ENCODE measurements at places on chromosomes 7 and 10.

DNA sequence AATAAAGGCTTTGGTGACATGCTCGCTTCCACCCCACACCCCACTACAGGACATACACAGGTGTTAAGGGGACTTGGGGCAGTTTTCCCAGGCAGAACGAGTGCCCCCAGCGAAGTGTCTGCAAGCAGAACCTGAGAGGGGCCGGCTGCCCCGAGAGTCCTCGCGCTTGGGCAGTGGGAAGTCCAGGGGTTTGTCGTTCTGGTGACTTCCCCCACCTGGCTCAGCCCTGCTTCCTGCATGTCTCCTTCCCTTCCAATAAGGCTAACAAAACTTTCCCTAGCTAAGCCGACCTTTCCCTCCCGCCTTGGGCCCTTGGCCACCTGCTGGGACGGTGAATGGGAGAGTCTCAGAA lies 916 bp downstream of the VWA2 start:
- DNase-seq: no peak

- DNase-seq: no peak
Observed at GRCh38 chr10:4678023-4678950, 147.7 kb upstream of the AKR1E2 start.

- DNase-seq: peak; percentile 67
Observed at GRCh38 chr7:75762350-75762917, 9.6 kb downstream of the CCL26 start.

GRCh38 chr7:68425377-68425776 lies 1172.9 kb upstream of the AUTS2 start:
- no peak for DNase-seq

DNA sequence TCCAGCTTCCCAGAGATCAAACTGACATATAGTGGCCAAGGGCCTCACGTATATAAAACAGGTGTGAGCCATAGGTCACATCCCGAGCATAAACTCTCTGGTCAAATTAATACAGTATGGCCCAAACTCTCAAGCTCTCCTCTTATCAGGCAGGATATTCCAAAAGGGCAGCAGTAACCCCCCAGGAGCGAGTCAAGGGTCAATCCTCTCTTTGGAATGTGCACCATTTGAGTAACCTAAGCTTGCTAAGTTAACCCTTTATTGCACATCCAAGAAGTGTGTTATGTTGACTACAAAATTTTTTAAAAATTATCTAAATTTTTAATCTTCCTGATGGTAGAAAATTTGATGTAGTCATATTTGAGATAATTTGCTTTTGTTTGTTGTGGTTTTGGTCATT lies 4.5 kb upstream of the TRIM24 start:
- DNase-seq: no peak

GRCh38 chr10:120406376-120406775 lies 50.7 kb upstream of the PLPP4 start:
- no peak for DNase-seq

- DNase-seq: peak; percentile 31
Observed at GRCh38 chr10:15427843-15428414, 56.8 kb upstream of the FAM171A1 start.

- DNase-seq: no peak
Observed at GRCh38 chr10:17872191-17873091, 63.3 kb downstream of the MRC1 start.

- DNase-seq: no peak
Observed at GRCh38 chr7:57685418-57685817, 235.4 kb downstream of the ZNF716 start.

- peak; percentile 54 for DNase-seq
Observed at GRCh38 chr10:121886997-121887622, 40.7 kb downstream of the ATE1 start.

GRCh38 chr10:69865450-69865849 lies 63.7 kb downstream of the COL13A1 start:
- DNase-seq: no peak

GRCh38 chr7:2598154-2598823 lies 33.5 kb upstream of the TTYH3 start:
- DNase-seq: no peak

GRCh38 chr10:31928549-31929260 lies at the start of gene ARHGAP12:
ARHGAP12 (minus strand) TSS chr10:31928831; CDS start chr10:31908855, 19,976 bp downstream.
- DNase-seq: peak; percentile 86

GRCh38 chr7:35677582-35678356 lies 17.2 kb downstream of the HERPUD2 start:
- DNase-seq: no peak

Measured in MM.1S (cell line).